ENCODE measurements at places on chromosomes 12 and 14.

- no peaks in the 10 kb centered on the region for H3K4me1 ChIP-seq
- no peak overlapping the region for H3K4me3 ChIP-seq
- no peak for DNase-seq
- no peak overlapping the region for H3K27ac ChIP-seq
- H3K27me3 ChIP-seq = no peaks in the 10 kb centered on the region
- H3K36me3 ChIP-seq = no peaks in the 10 kb centered on the region
Measured at GRCh38 chr12:18750085-18750484, 12.2 kb downstream of the CAPZA3 start.

DNA sequence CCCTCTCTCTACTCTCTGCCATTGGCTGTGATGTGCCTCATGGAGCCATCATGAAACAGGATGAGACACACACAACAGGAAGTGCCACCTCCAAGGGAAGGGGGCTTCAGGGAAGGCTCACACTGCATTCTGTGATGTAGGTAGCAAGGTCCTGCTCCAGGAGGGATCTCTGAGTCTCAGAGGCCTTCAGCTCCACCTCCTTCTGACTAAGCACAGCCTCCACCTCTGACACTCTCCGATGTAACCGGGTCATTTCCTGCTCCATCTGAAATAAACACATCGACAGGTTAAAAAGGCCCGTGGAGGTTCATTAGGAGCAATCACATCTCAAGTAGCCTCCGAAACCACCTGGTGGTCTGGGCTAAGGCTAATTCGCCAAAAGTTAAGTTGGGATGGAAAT, 93.3 kb downstream of the CIT start:
- no peak for DNase-seq
- H3K4me1 ChIP-seq = peaks cover 3% of the 10 kb centered on the region
- no peak overlapping the region for H3K27ac ChIP-seq
- H3K36me3 ChIP-seq = no peaks in the 10 kb centered on the region

- peak overlapping the region; percentile 82 for H3K27ac ChIP-seq
- H3K4me3 ChIP-seq = peak overlapping the region; percentile 32
- peaks cover 18% of the 10 kb centered on the region for H3K36me3 ChIP-seq
- H3K4me1 ChIP-seq = no peaks in the 10 kb centered on the region
Measured at GRCh38 chr14:101791919-101792572, 30.5 kb downstream of the PPP2R5C start.

- H3K4me1 ChIP-seq = no peaks in the 10 kb centered on the region
- H3K4me3 ChIP-seq = no peak overlapping the region
- no peak overlapping the region for H3K27ac ChIP-seq
- DNase-seq = no peak
- no peaks in the 10 kb centered on the region for H3K36me3 ChIP-seq
Measured at GRCh38 chr12:48527891-48528670, 2.6 kb downstream of the OR8S1 start.

DNA sequence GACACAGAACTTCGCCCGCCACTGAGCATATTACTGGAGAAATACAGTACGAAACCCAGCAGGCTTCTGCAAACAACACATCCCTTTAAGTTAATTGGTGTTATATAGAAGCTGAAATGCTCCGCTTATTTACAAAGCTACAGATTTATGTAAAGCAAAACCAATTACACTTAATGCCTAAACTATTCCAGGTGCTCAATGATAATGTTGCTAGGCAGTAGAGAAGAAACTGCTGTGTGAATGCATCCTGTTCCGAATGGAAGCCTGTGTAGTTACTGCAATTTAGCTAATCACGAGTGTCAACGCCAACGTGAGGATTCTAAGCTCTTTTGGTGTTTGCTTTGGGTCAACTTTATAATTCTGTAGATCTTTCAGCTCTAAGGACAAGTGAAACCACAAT, 89.8 kb downstream of the SLC15A5 start:
- no peaks in the 10 kb centered on the region for H3K27me3 ChIP-seq
- no peaks in the 10 kb centered on the region for H3K36me3 ChIP-seq
- H3K27ac ChIP-seq = no peak overlapping the region
- no peaks in the 10 kb centered on the region for H3K4me1 ChIP-seq
- DNase-seq = no peak
- H3K4me3 ChIP-seq = no peak overlapping the region

DNA sequence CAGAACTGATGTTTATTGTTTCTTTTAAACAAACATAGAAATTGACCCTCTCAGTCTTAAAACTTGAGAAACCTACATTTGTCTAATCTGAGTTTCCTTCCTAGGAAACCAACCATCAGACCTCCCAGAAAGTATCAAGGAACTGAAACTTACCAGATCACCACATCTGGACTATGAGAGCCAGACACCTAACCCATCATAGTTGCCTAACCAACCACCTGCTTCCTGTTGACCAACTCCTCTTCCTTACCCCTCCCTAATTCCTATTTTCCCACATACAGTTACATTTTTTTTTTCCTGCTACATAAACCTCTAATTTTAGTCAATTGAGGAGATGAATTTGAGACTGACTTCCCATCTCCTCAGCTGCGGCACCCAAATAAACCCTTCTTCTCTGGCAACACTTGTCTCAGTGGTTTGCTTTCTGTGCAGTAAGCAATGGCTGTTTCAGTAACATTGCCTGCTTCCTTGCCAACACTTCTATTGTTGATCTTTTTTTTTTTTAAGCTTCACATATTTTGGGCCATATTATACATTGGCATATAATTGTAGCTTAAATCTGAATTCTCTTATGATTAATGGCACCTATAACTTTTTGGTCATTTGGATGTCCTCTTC, 34.3 kb downstream of the KLRD1 start:
- H3K4me1 ChIP-seq = no peaks in the 10 kb centered on the region
- H3K27me3 ChIP-seq = no peaks in the 10 kb centered on the region
- DNase-seq = no peak
- no peak overlapping the region for H3K27ac ChIP-seq

- H3K4me1 ChIP-seq = no peaks in the 10 kb centered on the region
- no peak overlapping the region for H3K27ac ChIP-seq
- no peaks in the 10 kb centered on the region for H3K27me3 ChIP-seq
- H3K4me3 ChIP-seq = no peak overlapping the region
Measured at GRCh38 chr14:66311990-66312389, 174.2 kb upstream of the CCDC196 start.

DNA sequence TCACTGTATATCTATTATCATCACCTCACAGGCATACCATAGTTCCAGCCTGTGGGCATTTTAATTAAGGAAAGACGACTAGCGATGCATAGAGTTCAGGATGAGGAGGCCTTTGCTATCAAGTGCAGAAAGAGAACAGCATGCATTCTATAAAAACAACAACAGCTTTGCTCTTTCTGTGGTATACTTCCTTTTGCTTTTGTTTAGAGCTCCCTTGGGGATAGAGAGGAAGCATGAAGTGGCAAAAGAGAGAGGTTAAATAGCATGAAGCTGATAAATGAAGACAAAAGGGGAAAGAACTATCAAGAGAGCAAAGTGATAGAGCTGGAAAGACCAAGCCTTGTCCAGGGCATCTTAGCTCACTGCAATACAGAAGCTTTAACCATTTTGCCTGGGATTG, 23.5 kb downstream of the IFNG-AS1 start:
- H3K4me3 ChIP-seq = no peak overlapping the region
- DNase-seq = no peak
- H3K36me3 ChIP-seq = no peaks in the 10 kb centered on the region

- no peaks in the 10 kb centered on the region for H3K36me3 ChIP-seq
- no peak overlapping the region for H3K4me3 ChIP-seq
- H3K27ac ChIP-seq = no peak overlapping the region
Measured at GRCh38 chr12:48803675-48804074, 14.6 kb upstream of the CACNB3 start.

GRCh38 chr14:68198713-68199495, 379.3 kb downstream of the RAD51B start:
- H3K4me1 ChIP-seq = peaks cover 8% of the 10 kb centered on the region
- H3K27me3 ChIP-seq = no peaks in the 10 kb centered on the region
- no peak for DNase-seq
- H3K36me3 ChIP-seq = no peaks in the 10 kb centered on the region
- peak overlapping the region; percentile 75 for H3K27ac ChIP-seq

GRCh38 chr12:26830783-26831551, 2.0 kb downstream of the ITPR2 start:
- no peak for DNase-seq
- peaks cover 46% of the 10 kb centered on the region for H3K4me1 ChIP-seq
- no peaks in the 10 kb centered on the region for H3K27me3 ChIP-seq
- H3K36me3 ChIP-seq = no peaks in the 10 kb centered on the region
- H3K4me3 ChIP-seq = peak overlapping the region; percentile 51
- no peak overlapping the region for H3K27ac ChIP-seq

- H3K4me1 ChIP-seq = no peaks in the 10 kb centered on the region
- H3K36me3 ChIP-seq = no peaks in the 10 kb centered on the region
- H3K27me3 ChIP-seq = no peaks in the 10 kb centered on the region
- no peak for DNase-seq
Measured at GRCh38 chr12:114993165-114993564, 309.2 kb upstream of the TBX3 start.

GRCh38 chr12:112380663-112381405, 1.4 kb downstream of the HECTD4 start:
- H3K4me3 ChIP-seq = peak overlapping the region; percentile 76
- H3K36me3 ChIP-seq = no peaks in the 10 kb centered on the region
- no peak for DNase-seq
- H3K4me1 ChIP-seq = peaks cover 16% of the 10 kb centered on the region
- H3K27ac ChIP-seq = peak overlapping the region; percentile 81

DNA sequence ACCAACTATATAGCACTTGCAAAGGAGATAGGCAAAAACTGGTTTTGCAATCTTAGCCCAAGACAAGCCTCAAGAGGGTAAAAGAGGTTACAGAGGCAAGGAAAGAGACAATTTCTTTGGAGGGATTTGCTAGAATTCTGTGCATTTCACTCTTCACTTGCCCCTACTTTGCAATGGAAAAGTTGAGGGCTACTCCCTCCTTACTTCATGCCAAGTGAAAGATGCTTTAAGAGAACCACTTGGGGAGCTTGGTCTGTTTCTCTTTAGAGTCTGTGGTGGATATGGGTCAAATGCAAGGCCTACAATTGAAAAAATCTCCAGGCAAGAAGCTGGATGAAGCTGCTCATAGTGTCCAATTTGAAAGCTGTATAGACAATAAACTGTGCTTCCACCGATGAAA, 167.7 kb upstream of the DIO2 start:
- no peak for DNase-seq
- H3K27ac ChIP-seq = no peak overlapping the region
- no peaks in the 10 kb centered on the region for H3K27me3 ChIP-seq
- no peak overlapping the region for H3K4me3 ChIP-seq
- H3K36me3 ChIP-seq = no peaks in the 10 kb centered on the region
- H3K4me1 ChIP-seq = peaks cover 28% of the 10 kb centered on the region

- no peaks in the 10 kb centered on the region for H3K27me3 ChIP-seq
- H3K36me3 ChIP-seq = no peaks in the 10 kb centered on the region
- H3K4me3 ChIP-seq = no peak overlapping the region
- H3K27ac ChIP-seq = no peak overlapping the region
- DNase-seq = no peak
- peaks cover 6% of the 10 kb centered on the region for H3K4me1 ChIP-seq
Measured at GRCh38 chr12:27965411-27965810, 7.1 kb downstream of the PTHLH start.

GRCh38 chr12:66187821-66188220, 1.2 kb upstream of the IRAK3 start:
- DNase-seq = no peak
- no peaks in the 10 kb centered on the region for H3K27me3 ChIP-seq
- H3K36me3 ChIP-seq = no peaks in the 10 kb centered on the region
- H3K27ac ChIP-seq = no peak overlapping the region
- H3K4me1 ChIP-seq = peaks cover 32% of the 10 kb centered on the region

DNA sequence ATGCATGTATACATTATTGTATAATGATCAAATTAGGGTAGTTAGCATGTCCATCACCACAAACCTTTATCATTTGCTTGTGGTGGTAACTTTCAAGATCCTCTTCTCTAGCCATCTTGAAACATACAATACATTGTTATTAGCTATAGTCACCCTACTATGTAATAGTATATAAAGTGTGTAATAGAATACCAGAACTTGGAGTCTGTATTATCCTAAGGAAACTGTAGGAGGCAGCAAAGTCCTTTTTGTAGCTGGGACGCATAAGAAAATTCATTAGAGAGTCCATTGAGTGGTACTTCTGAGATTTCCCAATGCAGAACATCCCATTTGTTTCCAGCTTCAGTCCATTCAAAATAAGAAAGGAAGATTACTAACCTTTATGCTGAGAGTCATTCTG, 325.9 kb upstream of the LRFN5 start:
- H3K4me3 ChIP-seq = no peak overlapping the region
- no peaks in the 10 kb centered on the region for H3K27me3 ChIP-seq
- H3K27ac ChIP-seq = no peak overlapping the region
- no peaks in the 10 kb centered on the region for H3K4me1 ChIP-seq
- no peaks in the 10 kb centered on the region for H3K36me3 ChIP-seq

- no peak overlapping the region for H3K4me3 ChIP-seq
- no peaks in the 10 kb centered on the region for H3K36me3 ChIP-seq
- no peaks in the 10 kb centered on the region for H3K27me3 ChIP-seq
- no peak overlapping the region for H3K27ac ChIP-seq
- DNase-seq = no peak
- H3K4me1 ChIP-seq = peaks cover 9% of the 10 kb centered on the region
Measured at GRCh38 chr12:31578632-31579031, 12.3 kb downstream of the DENND5B start.

- no peak for DNase-seq
- H3K27ac ChIP-seq = no peak overlapping the region
- H3K4me1 ChIP-seq = peaks cover 4% of the 10 kb centered on the region
- H3K27me3 ChIP-seq = no peaks in the 10 kb centered on the region
Measured at GRCh38 chr12:75935539-75936242, 95.9 kb downstream of the PHLDA1 start.

DNA sequence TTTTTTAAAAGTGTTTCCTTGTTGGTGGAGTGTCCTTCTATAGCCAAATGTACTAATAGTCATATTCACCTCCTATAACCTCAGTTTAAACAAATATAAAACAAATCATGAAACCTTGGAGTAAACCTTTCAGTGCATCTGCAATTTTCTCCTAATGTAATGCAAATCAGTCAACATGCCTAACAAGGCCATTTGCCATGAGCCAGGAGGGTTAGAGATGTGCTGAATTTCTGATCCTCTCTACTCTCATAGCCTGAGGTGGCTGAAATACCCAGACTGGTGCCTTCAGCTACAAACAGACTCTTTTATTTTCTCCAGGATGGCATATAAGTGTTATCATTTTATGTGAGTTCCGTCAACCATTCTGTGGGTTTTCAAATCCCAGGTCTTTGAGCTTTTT, 908.1 kb downstream of the GALC start:
- no peak for DNase-seq
- no peaks in the 10 kb centered on the region for H3K27me3 ChIP-seq
- H3K36me3 ChIP-seq = no peaks in the 10 kb centered on the region
- no peaks in the 10 kb centered on the region for H3K4me1 ChIP-seq
- no peak overlapping the region for H3K4me3 ChIP-seq

- no peaks in the 10 kb centered on the region for H3K27me3 ChIP-seq
- no peak overlapping the region for H3K27ac ChIP-seq
- no peaks in the 10 kb centered on the region for H3K36me3 ChIP-seq
- H3K4me1 ChIP-seq = no peaks in the 10 kb centered on the region
- H3K4me3 ChIP-seq = no peak overlapping the region
Measured at GRCh38 chr12:59660148-59660547, 64.3 kb downstream of the SLC16A7 start.
